DMS79 (cell line): ENCODE measurements at places on chromosomes 12 and 14.

DNA sequence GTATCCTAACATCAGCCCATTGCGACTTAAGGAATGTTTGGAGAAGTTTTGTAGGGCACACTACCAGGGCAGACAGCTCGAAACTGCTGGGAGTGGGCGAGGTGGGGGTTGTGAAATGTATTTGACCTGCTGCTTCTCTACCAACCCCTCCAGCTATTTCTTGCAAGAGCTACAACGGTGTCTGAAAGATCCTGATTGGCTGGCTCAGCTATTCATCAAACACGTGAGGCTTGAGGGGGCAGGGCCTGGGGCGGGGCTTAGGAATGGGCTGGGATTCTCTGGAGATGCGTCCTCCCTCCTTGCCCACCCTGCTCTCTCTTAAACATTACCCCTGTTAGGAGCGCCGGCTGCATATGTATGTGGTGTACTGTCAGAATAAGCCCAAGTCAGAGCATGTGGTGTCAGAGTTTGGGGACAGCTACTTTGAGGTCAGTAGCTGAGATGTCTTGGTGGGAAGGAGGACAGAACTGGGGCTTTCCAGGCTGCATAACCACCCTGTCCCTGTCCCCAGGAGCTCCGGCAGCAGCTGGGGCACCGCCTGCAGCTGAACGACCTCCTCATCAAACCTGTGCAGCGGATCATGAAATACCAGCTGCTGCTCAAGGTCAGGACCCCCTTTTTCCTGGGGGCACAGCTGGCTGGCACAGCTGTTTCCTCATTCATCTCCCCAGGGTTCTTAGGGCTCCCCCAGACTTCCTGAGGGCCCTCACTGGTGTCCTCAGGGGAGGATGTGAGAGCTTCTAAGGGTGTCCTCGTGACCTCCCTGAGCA lies 3.1 kb downstream of the ARHGEF25 start:
- DNase-seq, result no peak

GRCh38 chr12:9730591-9730990 lies 2.3 kb downstream of the CLECL1 start:
- no peak for DNase-seq

GRCh38 chr14:54845641-54846040 lies 57.0 kb downstream of the GCH1 start:
- no peak for DNase-seq

GRCh38 chr12:64085996-64086395 lies 136.1 kb downstream of the KICS2 start:
- DNase-seq, result no peak

GRCh38 chr12:95339086-95339788 lies 121.6 kb downstream of the VEZT start:
- DNase-seq, result no peak

DNA sequence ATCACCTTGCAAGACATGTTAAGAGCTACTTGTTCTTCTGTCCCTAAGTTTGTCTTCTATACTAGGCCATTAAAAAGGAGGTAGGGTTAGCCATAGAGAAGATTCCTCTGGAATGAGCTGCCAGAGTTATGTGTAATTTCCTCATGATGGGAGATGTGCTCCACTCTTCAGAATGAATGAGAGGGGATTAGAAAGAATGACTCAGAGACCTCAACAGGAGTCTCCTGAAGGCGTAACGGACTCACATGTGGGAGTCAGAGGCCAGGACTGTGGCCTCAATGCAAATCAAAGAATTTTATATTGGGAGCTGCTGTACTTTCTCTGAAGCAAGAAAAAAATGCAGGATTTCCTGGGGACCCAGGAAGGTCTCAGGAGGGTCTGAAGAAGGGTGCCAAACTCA lies 87.8 kb upstream of the ATXN7L3B start:
- DNase-seq, result no peak

DNA sequence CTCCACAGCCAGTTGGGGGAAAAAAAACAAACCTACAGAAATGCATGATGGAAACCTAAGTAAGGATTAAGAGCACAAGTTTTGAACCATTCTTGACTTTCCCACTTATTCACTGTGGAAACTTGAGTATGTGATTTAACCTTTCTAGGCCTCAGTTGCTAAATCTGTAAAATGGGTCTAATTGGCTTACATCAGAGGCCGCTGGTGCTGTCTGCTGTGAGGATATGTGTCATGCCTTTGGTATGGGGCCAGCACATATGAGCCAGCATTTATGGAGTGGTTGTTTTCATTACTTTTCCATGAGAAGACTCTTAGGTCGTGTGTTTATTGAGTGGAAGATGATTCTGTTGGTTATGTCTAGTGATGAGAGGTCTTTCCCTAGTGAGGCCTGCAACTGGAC lies 102.4 kb downstream of the ESR2 start:
- DNase-seq, result no peak

DNA sequence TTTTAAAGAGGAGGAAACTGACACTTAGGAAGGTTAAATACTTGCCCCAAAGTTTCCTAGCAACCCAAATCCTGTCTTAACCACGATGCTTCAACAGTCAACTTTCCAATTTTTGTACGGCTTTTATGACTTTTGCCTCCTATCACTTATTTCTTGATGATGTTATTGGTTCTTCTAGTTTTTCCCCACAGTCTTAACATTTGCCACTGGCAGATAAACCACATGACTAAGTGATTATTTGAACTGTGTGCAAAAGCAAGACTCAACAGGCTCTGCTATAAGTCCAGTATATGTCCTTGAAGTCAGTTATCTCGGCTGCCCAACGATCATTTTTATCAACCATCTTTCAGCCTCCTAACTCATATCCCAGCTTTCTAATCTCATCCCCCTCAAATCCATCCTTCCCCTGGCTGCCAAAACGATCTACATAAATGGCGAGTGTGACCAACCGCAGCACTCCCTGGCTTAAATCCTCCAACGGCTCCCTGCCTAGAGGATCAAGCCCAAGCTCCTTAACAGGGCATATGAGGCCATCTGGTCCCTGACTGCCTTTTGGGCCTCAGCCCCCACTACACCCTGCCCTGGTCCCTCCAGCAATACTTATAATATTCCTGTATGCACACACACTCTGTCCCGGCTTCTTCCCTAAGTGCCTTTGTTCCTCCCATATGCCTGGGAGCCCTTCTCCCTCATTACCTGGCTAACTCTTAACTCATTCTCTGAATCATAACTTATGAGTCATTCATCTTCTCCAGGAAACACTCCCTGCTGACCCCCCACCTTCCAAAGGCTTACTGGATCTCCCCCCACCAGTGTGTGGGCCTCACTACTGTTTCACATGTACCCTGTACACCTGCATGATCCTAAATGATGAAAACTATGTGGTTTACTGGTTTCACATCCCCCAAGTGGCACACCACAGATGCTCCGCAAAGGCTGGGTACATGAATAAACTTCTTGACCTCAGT lies 8.8 kb downstream of the VPS37B start:
- no peak for DNase-seq

DNA sequence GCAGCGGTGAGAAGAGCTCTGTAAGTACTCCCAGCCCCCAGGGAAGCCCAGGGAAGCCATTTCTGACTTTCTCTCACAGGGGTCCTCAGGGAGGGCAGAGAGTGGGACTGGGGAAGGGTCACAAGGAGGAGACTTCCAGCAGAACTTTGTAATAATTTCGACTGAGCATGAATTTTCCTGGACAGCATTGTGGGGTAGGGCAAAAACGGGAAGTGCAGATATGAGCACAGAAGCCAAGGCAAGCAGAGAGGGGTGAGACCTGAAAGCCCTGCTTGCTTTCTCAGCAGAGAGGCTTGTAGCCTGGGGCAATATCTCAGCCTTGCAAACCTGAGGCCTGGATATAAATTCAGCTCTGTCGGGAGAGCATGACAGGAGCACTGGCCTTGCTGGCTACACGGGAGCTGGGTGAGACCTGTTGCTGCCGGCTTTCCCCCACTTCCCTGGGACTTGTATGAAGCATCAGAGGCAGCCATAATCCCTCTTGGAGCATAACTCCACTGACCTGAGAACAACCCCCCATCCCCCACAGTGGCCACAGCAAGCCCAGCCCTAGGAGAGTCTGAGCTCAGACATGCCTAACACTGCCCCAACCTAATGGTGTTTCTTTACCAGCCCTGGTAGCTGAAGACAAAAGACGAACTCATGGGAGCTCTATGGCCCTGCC lies 9.8 kb upstream of the IQSEC3 start:
- DNase-seq, result no peak

DNA sequence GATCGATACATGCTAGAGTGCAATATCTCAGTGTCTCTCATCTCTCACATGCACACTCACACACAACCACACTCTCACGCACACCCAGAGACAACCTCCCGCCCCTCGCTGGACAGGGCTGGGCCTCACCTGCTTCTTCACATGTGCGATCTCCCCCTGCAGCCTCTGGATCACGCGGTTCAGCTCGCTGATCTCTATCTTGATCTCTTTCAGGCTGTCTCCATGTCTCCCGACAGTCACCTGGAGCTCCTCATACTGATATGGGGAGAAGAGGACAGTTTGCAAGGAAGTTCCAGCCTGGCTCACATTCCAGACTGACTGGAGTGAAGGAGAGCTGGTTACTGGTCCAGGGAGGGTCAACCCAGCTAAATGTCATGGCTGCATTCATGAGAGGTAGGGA lies 4.4 kb downstream of the KRT2 start:
- no peak for DNase-seq

DNA sequence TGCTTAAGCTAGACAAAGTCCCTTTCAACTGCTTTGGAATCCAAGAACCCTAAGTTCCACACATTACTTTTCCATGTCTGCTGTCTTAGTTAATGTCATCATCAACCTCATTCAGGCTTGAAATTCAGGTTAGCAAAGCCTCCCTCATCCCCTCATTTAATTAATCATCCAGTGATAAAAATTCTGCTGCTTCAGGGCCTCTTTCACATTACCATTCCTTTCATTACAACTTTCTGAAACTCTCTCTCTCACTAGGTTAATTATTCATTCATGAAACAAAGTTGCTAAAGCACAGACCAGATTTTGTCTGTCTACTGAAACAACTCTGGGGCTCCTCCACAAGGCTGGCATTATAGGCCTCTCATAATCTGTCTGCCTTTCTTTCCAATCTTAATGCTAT lies 9.4 kb upstream of the VTI1B start:
- DNase-seq, result no peak

- DNase-seq, result no peak
Observed at GRCh38 chr12:180445-180844, 33.5 kb downstream of the SLC6A12 start.

GRCh38 chr12:29008786-29009185 lies 140.3 kb upstream of the FAR2 start:
- no peak for DNase-seq

- DNase-seq, result no peak
Observed at GRCh38 chr12:49636574-49636973, 13.2 kb downstream of the PRPF40B start.

GRCh38 chr12:116453631-116454030 lies 105.5 kb upstream of the MAP1LC3B2 start:
- DNase-seq, result no peak

DNA sequence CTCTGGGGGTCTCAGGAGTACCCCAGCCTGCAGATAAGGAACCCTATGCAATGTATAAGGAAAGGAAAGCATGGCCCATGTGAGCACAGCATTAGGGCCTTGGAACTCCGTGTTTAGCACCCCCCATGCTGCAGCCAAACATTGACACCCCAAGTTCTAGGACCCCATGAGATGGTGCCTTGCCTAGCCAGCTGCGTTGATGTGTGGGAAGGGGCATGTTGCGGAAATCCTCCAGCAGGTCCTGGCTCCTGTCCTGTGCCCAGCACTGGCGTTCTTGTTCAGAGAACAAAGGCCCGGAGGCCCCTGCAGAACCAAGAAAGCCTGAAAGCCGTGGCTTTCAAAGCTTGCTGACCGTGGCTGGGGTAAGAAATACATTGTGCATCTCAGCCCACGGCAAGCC lies 99.4 kb upstream of the DIO3 start:
- DNase-seq, result no peak

- DNase-seq, result no peak
Observed at GRCh38 chr14:53048631-53049030, 97.8 kb upstream of the FERMT2 start.

- no peak for DNase-seq
Observed at GRCh38 chr14:77279719-77280118, 8.7 kb upstream of the NGB start.

DNA sequence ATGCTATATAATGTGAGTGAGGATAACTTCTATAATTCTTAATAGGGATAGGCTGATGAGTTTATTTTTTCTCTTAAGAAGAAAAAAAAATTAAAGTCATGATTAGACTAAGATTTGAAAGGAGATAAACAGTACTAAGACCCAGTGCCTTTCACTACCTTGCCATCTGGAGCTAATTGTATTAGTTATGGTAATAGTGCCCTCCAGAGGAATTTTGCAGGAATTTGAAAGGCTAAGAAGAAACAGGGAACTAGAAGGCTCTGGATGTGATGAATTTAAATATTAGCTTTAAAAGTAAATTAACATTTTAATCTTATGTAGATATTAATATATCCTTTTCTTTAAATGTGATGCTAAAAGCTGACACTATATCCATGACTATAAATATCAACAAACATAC lies 36.6 kb upstream of the PIK3C2G start:
- DNase-seq, result peak; percentile 22

DNA sequence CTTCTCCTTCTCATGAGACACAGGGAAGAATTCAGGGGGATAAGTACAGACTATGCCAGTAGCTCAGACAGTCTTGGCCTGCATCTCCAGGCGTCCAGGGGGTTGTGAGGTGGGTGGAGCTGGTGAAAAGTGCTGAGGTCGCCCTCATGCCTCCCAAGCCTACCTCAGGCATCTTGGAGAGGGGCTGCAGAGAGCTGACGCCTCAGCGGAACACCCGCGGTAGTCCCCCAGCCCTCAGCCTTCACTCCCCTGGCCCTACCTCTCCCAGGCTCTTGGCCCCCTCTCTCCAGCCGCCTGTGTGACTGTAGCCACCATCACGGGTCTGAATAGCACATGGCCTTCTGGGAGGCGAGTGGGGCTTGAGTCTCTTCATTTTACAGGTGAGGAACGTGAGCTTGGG lies 59.8 kb upstream of the DLK1 start:
- no peak for DNase-seq

DNA sequence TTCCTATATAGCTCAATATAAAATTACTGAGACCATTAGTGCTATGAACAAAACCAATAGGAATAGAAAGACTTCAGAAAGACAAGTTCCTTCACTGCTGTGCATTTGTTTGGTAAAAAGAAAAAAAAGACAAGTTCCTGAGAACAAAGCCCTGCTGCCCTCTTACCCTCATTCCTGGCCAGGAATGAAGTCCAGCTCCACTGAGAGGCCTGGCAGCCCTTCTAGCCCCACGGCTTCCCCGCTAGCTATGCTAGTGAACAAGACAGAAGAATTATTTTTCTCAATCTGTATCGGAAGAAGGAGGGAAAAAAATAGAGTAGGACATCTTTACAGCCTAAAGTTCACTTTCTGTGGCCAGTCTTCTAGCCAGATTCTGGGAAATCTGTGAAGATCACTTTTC lies 1.6 kb downstream of the MFAP5 start:
- no peak for DNase-seq

- DNase-seq, result no peak
Observed at GRCh38 chr12:77031745-77032144, 33.6 kb downstream of the E2F7 start.

- DNase-seq, result no peak
Observed at GRCh38 chr14:71245659-71246361, 338.6 kb downstream of the PCNX1 start.
